ENCODE measurements at places on chromosomes 2 and 18. TPM values are rescaled to one million over a fixed set of nuclear protein-coding genes. Genes with fewer than 3 reads are reported as not detected.

DNA sequence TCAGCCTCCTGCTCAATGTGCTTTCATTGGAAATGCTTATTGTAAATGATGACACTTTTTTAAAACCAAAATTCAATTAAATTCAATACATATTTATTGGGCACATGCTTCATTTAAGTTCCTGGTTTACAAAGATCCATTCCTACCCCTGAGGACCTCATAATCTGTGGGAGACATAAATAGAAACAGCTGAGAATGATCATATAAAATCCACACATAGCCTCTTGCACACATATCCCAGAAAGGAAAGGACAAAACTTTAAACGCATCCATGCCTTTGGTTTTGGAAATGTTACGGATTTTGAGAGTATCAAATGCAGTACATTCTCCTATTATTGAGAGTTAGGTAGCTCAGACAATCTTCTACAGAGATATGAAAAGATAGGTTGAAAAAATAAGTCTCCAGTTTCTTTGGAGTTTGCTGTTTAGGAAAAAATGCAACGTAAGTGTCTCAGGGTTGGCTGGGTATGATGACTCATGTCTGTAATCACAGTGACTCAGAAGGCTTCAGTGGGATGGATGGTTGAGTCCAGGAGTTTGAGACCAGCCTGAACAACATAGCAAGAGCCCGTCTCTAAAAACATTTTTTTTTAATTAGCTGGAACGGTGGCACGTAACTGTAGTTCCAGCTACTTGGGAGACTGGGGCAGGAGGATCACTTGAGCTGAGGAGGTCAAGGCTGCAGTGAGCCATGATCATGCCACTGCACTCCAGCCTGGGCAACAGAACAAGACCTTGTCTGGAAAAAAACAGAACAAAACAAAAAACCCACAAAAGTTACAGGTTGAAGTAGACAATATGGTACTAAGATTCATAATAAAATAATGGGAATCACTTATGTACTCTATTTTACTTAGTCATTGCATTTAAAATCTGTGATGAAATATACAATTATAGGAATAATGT is 3.9 kb upstream of the PRELID3A start:
- no peak for DNase-seq

DNA sequence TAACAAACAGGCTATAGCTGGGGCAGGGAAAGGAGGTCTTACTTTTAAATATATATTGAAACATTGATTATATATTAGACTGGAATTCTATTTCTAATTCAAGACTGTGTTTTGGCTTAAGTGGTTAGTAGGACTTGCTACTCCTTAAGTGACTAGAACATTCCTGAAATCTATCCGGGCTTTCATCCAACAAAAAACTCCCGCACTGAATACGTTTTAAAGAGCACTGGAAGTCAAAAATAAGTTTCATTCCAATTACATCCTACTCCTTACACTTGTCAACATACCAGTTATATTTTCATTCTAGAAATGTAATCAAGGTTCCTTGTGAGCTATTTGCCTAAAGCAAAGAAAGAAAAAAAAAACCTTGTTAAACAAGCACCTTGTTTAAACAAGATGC is 204.6 kb downstream of the SP3 start:
- no peak for DNase-seq

DNA sequence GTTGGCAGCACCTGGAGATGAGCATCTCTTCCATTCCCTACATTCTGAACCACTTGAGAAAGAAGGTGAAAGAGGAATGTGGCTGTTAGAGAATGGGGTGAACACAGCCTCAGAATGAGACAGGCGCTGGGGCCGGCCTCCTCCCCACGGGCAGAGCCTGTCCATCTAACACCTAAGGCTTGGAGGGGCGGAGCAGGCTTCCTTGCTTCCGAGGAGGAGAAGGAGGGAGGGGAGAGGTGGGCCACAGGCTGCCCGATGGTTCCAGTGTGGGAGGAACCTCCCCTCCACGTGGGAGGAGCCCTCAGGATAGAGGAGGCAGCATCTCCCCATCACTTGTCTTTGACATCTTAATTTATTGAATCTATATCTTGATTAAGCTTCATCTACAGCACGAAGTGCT is 68.6 kb downstream of the CIB4 start:
- no peak for DNase-seq

DNA sequence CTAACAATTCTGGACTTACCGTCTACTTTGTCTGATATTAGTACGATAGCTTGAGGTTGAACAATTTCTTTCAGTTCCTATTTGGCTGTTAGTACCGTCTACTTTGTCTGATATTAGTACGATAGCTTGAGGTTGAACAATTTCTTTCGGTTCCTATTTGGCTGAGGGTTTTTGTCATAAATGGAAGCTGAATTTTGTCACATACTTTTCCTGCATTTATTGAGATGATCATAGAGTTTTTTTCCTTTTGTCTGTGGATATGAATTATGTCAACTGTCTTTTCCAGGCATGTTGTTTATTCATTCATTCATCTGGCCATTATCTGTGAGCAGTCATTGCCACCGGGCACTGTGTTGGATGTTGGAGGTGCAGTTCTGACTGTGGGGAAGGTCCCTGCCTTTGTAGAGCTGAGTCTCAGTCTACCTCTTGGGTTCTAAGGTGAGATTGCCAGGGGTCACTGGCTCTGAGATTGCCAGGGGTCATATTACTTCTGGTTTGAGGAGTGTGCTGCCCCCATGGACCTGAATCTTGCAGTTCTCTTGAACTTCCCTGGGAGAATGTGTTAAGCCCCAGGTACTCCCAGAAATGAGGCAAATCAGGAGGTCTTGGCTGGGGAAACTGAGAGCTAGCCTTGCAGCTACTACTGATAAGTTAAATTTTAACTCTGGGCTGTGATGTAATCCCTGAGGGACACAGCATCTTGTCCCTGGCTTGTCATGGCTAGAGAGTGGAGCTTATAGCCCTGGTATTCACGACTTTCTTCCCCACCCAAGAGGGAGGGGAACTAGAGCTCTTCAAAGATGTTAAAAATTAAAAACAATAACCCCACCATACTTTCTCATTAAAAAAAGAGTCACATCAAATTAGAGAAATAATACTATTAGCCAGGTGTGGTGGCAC is 89.1 kb upstream of the MBOAT2 start:
- no peak for DNase-seq

GRCh38 chr2:207692206-207693065 is 19.0 kb upstream of the CCNYL1 start:
- no peak for DNase-seq

CXCR1 gene
- 0.10 TPM for polyA plus RNA-seq

Measured in psoas muscle (tissue), 8 donors.